Fibroblast of upper back skin (primary cell): ENCODE measurements at places on chromosomes 3 and 15.
A peak's percentile ranks its signal among the peaks of the same experiment; 100 is the strongest.

DNA sequence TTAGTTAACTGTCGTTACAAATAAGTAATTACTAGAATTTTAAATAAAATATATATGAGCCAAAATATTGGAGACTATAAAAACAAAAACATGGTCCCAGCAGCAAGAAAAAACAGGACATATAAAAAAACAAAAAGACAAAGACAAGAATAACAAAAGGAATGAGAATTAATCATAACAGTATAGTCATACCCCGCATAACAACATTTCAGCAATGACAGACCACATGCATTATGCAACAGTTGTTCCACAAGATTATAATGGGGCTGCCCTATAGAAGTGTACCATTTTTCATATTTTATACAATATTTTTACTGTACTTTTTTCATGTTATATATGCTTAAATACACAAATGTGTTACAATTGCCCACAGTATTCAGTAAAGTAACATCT, 5.6 kb downstream of the HLTF start:
- DNase-seq = peak; percentile 70

GRCh38 chr3:150756491-150757059, 6.4 kb downstream of the SIAH2 start:
- DNase-seq = no peak

GRCh38 chr3:124666067-124666466, 64.2 kb upstream of the UMPS start:
- DNase-seq = no peak

DNA sequence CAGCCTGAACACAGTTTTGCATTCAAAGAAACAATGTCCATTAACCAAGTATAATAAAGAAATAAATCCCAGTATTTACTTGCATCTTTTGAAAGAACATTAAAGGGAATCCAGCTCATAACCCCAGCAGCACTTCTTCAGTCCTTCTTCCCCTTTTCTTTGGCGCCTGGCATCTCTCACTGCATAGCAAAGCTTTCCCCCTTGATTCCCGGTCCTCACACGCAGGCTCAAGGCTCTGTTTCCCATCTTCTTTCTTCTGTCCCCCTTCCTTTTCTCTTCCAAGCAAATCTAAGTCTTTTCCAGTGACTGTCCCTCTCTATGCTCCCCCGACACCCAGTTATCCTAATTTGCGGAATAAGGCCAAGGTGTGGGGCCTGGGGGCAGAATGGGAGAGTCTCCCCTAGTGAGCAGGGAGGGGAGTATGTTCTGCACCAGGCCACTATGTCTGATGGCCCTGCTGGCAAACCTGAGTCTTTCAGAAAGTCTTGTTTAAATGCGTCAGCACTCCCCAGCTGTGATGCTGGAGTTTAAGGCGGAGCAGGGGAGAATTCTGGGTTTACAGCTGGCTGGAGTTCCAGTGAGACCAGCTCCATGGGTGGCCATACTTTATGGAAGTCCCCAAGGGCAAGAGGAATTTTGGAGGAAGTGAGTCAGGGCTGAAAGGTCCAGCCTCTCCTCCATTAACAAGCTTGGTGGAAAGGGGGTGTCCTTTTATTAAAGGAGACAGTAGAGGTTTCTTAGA, 42.1 kb downstream of the GOLGA6A start:
- peak; percentile 99 for DNase-seq

DNA sequence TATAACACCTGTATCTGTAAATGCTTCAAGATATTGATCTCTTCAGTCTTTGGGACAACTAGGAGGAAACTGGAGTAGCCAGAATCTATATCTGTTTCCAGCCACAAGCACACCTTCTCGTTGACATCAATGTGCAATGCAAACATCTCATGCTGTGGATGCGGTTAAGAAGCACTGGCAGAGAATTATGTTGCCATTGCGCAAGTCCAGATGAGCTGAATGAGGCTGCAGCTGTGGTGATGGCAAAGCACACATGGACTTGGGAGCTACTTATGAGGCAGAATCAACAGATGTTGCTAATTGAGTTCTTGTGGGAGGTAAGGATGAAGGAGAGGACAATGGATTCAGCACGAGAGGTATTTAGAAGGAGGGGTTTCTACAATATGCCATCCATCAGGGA, 90.9 kb downstream of the STRIT1 start:
- peak; percentile 93 for DNase-seq
